Amniotic epithelial cell (primary cell): ENCODE measurements at places on chromosomes 6 and 20.
A peak's percentile ranks its signal among the peaks of the same experiment; 100 is the strongest.

DNA sequence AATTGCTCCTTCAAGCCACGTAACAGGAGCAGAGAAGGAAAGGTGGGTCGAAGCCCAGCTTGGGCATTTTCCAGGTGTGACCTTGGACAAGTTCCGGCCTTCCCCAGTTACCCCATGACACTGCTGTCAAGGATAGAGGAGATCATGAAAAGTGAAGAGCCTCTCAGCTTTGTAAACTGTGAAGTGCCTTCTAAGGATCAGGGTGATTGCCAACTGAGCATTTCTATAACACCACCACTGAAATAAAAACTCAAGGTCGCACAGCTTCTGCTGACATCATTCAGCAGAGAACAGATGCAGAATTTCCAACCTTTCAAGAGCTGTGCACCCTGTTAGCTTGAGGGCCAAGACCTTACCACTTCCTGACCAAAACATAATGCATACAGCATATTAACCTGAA lies 24.0 kb upstream of the ZMYND8 start:
- DNase-seq: peak; percentile 64

DNA sequence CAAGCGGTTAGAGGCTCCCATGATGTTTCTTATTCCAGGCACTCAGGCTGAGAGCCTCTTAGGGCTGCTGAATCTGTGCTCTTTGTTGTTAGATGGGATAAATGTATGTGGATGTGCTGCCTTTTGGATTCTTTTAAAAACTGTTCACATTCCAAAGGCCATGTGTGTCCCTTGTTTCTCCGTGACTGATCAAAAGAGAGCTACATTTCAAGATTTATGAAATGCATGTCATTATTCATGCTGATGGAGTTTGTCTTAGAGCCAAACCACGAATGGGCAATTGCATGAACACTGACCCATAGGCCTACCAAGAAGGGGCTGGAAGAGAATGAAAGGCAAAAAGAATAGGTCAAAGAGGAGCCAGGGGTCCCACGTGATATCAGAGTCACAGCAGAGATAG lies 104.9 kb upstream of the TSHZ2 start:
- no peak for DNase-seq

GRCh38 chr20:10501402-10501801 lies 66.3 kb downstream of the SLX4IP start:
- DNase-seq: no peak

GRCh38 chr6:53986165-53986720 lies 125.0 kb upstream of the MLIP start:
- peak; percentile 66 for DNase-seq

GRCh38 chr6:150410399-150410798 lies 41.6 kb downstream of the IYD start:
- DNase-seq: no peak

DNA sequence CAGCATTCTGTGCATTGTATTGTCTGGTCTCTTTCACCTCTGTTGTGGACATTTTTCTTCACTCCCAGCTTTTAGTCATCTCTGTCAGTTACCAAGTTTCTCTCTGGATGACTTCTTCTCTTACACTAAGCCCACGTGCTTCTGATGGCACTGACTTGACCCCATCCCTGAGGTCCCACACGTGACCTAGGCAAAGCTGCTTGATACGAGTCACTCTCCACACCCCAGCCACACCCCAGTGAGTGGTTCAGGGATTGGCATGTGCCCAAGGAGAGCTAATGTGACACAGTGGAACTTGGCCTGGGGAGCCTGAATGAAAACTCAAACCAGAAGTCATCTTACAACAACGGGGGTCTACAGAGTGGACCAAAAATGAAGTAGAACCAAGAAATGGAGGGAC lies 32.2 kb downstream of the HTR1E start:
- DNase-seq: no peak

DNA sequence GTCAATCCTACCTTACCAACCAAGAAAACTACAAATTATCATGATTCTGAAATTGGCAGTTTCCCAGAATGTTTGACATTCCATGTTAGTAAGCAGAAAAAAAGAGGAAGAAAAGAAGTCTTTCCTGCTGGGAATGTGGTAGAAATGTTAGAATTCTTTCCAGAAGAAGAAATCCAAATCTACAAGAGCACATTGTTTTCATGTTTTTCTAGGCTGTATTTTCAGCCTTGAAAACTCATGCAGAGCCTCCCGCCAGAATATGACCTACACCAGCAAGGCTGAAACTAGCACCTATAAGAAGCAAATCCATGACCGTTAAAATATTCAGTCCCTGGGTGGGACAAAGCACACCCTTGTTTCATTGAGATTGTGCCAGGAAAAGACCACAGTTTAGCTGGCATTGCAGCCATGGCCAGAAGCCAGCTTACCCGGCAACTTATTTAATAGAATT lies 259.4 kb downstream of the GJA1 start:
- peak; percentile 37 for DNase-seq

DNA sequence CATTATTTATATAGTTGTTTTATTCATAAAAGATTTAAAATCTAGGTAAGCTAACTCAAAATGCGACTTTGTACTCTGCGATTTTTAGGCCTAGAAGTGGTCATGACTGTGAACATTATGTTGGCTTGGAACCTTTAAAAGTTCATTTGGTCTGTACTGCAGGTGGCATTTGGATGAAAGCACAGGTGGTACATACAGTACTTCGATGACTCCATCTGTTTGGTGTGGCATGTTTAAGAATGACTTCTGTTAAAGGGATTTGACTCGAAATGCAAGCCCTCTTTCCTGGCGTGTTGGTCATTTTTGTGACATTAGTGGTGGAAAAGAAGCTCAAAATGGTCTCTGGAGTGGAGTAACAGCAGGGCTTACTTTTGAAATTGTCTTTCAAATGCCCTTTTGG lies 118.1 kb downstream of the UST start:
- no peak for DNase-seq

DNA sequence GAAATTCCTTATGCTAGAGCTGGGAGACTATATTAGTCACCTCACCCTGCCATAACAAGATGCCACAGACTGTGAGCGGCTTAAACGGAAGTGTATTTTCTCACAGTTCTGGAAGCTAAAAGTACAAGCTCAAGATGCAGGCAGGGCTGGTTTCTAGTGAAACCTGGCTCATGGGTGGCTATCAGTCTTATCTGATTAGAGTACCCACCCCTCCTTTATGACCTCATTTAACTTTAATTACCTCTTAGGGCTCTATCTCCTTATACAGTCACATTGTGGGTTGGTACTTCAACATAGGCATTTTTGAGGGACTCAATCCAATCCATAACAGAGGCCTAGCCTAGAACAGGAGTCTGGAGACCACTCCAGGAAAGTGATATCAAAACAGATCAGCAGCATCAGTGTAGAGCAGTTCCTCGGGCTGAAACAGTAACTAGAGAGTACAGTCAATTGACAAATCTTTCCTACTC lies 2.3 kb upstream of the SNRNP48 start:
- peak; percentile 71 for DNase-seq

DNA sequence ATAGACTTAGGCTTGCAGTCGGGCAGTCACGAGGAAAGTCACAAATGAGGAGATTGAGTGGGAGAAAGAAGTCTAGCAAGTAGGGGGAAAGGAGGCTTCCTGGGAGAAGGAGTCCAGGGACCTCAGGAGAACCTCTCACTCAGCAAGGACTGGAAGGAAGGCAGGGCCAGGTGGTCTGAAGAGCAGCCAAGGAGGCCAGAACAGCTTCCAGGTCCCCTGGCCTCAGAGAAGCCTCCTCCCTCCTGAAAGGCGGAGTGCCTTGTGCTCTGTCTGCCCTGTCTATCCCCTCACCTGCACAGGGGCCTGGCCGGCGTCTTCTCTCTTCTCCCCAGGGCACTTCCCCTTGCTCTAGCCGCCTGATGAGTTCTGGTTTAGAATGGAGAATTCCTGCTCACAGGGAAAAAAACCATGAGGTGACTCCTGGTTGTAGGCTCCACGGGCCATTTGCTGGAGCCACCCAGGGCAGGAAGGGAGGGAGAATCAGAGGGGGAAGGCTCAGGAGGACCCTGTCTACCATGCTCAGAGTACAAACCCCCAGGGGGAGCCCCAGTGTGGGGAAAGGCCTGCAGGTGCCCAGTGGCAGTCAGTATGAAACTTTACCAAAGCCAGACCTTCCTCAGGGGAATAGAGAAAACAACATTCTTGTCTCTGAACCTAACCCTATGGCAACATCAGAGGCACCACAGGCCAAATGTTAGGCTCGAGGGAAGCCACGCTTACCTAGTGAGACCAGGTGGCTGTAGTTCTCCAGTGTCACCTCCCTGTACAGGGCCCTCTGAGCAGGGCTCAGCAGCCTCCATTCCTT lies 11.2 kb downstream of the ZNF337 start:
- DNase-seq: no peak

DNA sequence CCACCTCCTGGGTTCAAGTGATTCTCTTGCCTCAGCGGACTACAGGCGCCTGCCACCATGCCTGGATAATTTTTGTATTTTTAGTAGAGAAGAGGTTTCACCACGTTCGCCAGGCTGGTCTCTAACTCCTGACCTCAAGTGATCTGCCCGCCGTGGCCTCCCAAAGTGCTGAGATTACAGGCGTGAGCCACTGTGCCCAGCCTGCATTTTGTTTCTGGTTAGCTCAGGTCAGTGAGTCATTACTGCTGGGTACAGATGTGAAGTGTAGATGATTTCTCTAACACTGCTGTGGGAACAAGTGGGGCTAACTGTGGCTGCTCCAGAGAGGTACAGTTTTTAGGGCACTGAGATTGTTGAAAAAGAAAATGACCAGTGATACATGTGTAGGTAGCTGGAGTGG lies 188.6 kb downstream of the PRL start:
- peak; percentile 67 for DNase-seq

GRCh38 chr20:4794846-4795245 lies 73.1 kb downstream of the PRND start:
- no peak for DNase-seq

DNA sequence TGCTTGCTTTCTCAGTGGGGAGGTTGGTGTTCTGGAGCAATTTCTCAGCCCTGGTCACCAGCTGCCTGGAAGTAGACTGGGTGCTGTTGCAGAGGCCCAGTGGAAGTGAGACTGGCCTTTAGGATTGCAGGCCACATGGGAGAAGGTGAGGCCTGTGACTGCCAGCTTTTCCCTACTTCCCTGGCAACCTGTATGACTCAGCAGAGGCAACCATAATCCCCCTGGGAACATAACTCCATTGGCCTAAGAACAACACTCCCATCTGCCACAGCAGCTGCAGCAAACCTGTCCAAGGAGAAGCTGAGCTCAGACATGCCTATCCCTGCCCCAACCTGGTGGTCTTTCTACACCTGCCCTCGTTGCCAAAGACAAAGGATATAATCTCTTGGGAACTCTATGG lies 473.5 kb upstream of the SPTLC3 start:
- DNase-seq: no peak

DNA sequence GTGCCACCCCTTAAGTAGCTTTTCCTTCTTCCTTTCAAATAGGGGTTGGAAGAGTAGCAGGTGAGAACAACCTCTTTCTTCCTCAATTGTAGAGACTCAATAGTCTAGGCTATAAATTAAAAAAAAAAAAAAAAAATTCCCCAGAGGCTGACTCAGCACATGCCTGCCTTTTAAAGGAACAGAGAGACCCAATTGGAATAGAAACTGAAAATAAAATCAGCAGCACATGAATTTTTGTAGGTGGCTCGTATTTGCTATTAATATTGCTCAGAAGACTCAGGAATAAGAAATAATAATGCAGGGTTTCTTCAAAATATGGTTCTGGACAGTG lies 19.3 kb downstream of the TOP1 start:
- DNase-seq: peak; percentile 32

GRCh38 chr6:88669475-88669874 lies 293.9 kb downstream of the RNGTT start:
- no peak for DNase-seq

DNA sequence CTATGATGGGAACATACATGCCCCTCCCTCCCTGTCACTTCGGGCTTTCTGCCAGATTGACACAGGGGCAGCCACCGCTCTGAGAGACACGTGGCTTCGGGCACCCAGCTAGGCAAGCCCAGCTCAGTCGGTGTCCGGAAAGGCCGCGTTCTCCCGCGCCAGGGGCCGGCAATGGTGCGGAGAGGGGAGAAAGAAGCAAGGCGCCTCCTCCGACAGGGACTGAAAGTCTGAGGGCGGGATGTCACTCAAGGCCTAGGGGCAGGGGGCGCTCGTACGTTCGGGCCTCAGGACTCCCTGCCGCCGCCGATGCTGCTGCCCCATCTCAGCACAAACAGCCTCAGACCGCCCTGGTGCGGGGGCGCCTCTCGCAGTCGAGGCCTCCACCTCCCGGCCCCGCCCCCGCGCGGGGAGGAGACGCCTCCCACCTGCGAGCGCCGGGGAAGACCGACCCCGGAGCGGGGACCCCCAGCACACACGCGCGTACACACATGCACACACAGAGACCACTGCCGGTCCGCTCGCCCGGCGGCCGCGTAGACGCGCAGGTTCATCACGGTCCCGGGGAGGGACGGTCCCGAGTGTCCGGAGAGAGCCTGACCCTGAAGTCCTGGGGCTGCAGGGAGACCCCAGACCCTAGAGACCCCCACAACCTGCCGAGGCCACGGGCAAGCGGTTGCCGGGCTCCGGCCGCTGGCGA lies 1.9 kb downstream of the GRM4 start:
- no peak for DNase-seq

DNA sequence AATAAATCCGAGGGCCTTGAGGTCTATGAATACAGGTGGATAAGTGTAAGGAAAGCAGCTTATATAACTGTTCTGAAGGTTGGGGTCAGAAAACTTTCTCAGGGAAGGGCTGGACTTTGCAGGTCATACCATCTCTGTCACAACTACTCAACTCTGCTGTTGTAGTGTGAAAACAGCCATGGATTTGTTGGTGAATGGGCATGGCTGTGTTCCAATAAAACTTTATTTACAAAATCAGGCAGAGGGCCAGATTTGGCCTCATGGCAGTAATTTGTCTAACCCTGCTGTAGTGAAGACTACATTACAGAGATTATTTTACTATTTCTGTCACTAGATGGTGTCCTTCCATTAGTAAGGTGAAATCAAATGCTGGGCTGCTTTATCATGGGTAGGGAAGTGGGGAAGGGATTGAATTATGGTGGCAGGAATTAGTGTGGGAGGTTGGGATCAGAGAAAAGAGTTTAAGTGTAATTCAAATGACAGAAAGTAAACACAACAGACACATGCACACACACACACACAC lies 409.6 kb upstream of the CHD6 start:
- DNase-seq: no peak

DNA sequence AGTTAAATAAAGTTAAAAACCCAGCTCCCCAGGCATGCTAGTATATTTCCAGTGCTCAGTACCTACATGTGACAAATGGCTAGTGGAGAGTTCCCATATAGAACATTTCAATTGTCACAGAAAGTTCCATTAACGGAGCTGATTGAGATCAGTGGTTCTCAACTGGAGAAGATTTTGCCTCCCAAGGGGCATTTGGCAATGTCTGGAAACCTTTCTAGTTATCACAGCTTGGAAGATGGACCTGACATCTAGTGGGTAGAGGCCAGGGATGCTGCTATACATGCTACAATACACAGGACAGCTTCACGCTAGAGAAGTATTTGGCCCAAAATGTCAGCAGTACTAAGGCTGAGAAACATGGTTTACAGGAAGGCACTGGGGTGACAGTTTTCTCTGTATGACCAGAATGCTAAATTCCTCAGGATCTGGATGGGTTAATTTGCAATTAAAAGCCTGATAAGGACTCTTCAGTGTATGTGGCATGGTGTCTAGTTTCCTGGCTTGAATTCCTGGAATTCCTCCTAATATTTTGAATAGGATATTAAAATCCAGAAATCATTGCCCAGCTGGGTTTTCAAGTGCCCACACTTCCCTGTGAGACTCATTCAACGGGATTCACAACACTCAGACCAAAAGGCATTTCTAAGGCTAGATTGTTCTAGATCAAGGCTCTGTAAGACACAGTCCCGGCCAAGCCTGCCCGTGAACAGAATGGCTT lies 84.7 kb upstream of the SALL4 start:
- DNase-seq: no peak
